ENCODE measurements at places on chromosomes 11 and 22.

- no peak for DNase-seq
Measured at GRCh38 chr11:95863486-95864140, 60.3 kb downstream of the MTMR2 start.

- no peak for DNase-seq
Measured at GRCh38 chr11:1643146-1643690, 13.6 kb downstream of the KRTAP5-5 start.

GRCh38 chr11:100003985-100004384 lies 683.1 kb upstream of the ARHGAP42 start:
- no peak for DNase-seq

DNA sequence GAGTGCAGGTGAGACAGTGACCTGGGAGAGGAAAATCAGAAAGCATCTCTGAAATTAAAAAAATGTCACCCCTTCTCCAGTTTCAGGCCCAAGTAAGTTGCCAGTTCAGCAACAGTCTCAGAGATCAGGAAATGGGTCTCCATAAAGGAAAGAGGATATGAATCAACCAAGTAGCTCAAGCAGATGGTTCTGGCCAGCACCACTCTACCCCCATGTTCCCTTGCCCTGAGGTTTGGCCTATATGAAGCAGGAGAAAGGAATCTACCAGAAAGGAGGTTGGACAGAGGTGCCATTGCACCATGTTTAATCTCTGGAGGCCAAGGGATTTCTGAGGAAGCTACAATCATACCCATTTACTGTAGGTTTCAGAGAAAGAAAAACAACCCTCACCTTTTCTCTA lies 7.7 kb downstream of the FZD4 start:
- no peak for DNase-seq
